Endodermal cell (in vitro differentiated cells): ENCODE measurements at places on chromosomes 16 and 17. TPM values are rescaled to one million over a fixed set of nuclear protein-coding genes. Genes with fewer than 3 reads are reported as not detected.

DNA sequence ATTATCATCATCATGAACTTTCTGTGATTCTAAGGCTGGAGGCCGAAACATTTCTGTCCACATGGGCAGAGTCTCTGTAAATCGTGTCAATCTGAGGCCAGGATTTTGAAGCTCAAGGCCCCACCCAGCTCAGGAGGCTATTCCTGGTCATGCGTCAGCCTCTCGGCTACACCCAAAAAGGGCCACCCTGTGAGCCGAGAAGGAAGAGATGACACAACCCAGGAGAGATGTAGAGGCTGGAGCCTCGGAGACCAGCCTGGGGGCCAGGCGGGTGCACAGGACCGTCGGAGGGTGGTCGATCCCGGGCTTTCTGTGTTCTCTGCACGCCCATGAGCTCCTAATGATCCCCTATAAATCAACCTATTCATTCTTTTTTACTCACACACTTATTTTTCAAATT lies 1.1 kb upstream of the CACNG1 start:
- DNase-seq = no peak

DNA sequence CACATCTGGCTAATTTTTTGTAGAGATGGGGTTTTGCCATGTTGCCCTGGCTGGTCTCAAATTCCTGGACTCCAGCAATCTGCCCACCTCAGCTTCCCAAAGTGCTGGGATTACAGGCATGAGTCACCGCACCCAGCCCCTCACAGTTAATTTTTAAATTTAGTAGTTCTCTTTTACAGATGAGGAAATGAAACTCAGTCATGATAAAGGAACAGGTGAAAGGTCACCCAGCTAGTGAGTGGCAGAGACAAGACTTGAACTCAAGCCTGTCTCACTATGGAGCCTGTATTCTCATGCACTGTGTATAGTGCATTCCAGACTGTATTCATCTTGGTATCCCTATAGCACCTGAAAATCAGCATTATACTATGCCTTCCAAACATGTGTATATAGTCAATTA lies 77.1 kb upstream of the WSB1 start:
- no peak for DNase-seq

- DNase-seq = peak; percentile 39
Measured at GRCh38 chr17:37833237-37833859, 88.5 kb upstream of the HNF1B start.

DNA sequence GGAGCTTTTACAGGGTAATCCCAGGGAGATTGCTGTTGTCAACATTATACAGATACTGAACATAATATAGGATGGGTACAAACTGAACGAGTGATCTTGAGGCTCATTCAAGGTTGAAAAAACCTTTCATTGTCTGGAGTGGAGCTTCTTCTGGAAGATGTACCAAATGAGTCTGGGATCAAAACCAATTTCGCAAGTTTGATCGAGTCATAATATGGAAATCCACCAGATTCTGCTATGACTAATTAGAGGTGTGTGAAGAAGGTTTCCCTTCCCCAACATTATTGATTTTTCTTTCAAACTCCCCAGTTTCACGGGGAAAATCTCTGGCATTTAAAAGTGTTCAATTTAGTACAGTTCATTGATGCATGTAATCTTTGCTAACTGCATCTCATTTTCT lies 324.1 kb downstream of the ZFHX3 start:
- no peak for DNase-seq

The CA4 gene
- total RNA-seq = 0.38 to 1.5 TPM (median 1.5 TPM) in 3 replicates

The SDR42E2 gene
- total RNA-seq = not detected in 2 replicates

The KRT40 gene
- not detected in 2 replicates for total RNA-seq

- peak; percentile 48 for DNase-seq
Measured at GRCh38 chr17:40547079-40547784, 18.0 kb downstream of the CCR7 start.

DNA sequence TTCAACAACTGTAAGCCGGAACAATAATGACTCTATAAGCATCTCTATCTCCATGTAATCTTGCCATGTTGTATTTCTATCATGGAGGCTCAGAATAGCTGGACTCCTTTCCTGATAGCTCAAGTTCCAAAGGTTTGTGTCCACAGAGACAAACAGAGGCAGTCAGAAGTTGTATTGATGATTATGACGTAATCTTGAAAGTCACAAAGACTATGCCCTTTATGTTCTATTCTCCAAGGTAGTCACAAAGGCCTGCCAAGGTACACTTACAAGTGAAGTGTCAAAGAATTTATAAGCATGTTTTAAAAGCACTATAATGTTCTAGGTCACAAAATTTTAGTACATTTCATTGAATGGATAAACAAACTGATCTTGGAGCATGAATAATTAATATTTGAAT lies 542.2 kb downstream of the CDH11 start:
- DNase-seq = no peak

GRCh38 chr16:82626791-82627261 lies at the start of gene CDH13:
Gene CDH13 (plus strand): TSS chr16:82626969.
- peak; percentile 70 for DNase-seq

- DNase-seq = no peak
Measured at GRCh38 chr16:31181102-31181830, 1.3 kb downstream of the FUS start.

DNA sequence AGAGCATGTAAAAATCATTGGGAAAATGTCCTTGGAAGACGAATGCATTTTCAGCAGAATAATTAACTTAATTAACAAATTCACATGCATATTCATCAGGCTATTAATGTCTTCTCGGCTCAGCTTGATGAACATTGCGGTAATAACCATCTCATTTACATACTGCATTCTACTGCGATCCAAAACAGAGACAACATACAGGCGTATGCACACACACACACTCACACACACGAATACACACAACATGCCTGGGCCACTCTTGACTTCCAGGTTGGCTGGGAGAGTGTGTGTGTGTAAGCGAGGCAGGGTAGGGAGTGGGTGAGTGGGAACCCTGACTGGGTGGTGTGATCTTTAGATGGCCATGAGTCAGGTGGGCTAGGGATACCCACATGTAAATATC lies 44.7 kb downstream of the NEUROD2 start:
- no peak for DNase-seq

DNA sequence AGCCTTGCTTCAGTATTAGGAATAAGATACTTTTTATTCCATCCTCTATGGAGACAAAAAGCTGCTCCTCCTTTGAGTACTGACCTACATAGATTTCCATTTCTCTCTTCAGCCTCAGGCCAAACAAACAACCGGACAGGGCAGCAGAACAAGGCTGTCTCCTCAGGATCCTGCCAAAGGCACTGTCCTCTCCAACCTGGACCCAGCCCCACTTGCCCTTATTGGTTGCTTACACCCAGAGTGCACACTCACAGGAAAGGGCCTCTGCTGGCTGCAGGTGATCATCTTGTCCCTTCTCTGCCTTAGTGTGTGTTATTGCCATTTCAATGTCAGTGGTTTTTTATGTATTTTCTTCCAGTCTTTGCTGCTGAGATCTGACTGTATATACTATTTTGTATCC lies 26.6 kb downstream of the LIG3 start:
- DNase-seq = no peak

DNA sequence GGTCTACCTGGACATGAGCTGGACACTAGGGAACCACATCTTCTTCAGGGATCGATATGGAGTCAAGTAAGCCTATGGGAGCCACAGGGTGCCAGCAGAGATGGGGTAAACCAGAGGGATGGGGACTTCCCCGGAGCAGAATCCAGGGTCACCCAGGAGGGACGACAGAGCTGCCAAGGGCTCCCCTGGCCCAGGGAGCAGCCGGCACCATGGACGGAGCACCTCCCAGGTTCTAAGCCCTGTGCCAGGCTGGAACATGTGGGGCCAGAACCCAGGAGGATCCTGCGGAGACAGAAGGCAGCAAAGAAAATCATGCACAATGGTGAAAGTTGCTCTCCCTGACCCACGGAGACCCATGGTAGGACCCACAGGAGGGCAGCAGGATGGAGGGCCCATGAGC lies 33.6 kb upstream of the KSR1 start:
- no peak for DNase-seq

GRCh38 chr17:38598536-38598935 lies 7.2 kb downstream of the SRCIN1 start:
- DNase-seq = peak; percentile 99

- no peak for DNase-seq
Measured at GRCh38 chr17:75626496-75627038, 6.7 kb upstream of the SMIM5 start.

The KRT32 gene
- total RNA-seq = not detected in 2 replicates

- no peak for DNase-seq
Measured at GRCh38 chr16:15973421-15973820, 24.0 kb downstream of the ABCC1 start.

The HS3ST4 gene
- total RNA-seq = 3.9 and 4.7 TPM in 2 replicates
